Stimulated activated CD4-positive, alpha-beta T cell treated with anti-CD3 and anti-CD28 coated beads, Interleukin-2, amount 100 ng/mL, for 4 hours (primary cell): ENCODE measurements at places on chromosomes 2 and 18.

- DNase-seq = no peak
Observed at GRCh38 chr2:47307066-47307465, 95.9 kb upstream of the MSH2 start.

DNA sequence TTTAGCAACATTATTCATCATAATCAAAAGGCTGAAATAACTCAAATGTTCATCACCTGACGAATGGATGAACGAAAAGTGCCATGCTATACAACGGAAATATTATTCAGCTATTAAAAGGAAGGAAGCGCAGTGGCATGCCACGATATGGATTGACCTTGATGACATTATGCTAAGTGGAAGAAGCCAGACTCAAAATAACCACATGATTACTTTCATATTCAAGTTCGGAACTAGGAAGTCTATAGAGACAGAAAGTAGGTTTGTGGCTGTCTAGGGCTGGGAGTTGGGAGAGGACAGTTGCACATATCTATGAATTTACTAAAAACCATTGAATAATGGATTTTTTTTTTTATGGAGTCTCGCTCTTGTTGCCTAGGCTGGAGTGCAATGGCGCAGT, 13.4 kb upstream of the PDIA6 start:
- DNase-seq = no peak

GRCh38 chr2:222840060-222840802, 20.6 kb upstream of the ACSL3 start:
- DNase-seq = no peak

- no peak for DNase-seq
Observed at GRCh38 chr2:30271301-30271700, 40.0 kb downstream of the LBH start.

DNA sequence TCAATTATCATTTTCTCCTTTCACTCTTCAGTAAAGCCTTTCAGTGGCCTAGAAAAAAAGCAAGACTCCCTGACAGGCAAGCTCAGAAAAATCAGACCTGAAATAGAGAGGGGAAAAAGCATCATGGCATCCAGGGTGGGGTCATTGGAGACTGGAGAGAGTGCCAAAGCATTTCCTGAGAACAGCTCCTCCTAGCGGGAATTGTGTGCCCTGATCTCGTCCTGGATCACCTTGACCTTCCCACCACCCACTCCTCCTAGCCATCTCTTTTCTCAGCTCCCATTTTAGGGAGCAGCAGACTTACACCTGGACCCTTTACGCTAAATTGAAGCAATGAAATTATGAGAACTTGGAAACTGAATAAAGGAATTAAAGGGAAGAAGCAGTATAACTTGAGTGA, 176.6 kb downstream of the VWC2L start:
- DNase-seq = no peak

DNA sequence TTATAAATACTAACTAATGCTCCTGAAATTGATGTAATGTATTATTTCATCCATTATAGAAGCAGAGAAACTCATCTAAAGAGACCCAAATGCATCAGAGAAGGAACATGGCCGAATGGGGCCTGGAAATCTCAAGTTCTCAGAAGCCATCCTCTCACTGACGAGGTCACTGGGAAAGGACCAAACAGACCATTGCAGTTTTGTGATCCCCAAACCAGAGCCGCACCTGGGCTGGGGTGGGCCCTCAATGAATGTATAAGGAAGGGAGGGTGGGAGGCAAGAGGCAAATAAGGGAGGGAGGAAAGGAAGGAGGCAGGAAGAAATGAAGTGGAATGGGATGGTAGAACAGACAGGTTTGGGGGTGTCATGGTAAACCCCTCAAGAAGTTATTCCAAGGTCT, 245.3 kb upstream of the ID2 start:
- no peak for DNase-seq

DNA sequence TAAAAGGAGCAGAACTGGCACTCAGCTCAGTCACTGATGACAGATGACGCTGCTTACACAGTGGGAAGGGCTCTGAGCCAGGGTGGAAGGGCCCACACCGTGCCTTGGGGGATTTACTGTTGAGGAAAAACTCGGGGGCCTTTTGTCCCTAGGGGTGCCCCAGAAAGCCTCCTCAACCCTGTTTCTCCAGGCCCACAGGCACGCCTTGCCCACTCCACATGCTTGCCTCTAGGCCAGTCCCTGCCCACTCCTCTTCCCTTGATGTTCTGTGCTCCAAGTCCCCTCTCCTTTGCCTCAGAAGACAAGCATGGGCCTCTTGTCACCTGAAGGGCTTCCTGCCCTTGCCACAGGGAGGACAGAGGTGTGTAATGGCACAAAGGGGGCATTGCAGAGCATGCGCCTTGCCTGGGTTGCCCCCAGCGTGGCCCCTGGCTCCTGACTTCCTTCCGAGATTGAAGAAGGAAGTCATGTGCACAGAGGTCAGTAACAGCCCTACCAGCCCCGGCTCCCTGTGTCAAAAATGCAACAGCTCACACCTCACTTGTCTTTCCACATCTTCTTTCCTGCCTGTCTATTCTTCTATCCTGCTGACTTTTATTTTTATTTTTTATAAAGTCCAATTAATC, 65.1 kb downstream of the LIPG start:
- no peak for DNase-seq

GRCh38 chr2:158815658-158816057, 20.5 kb downstream of the DAPL1 start:
- DNase-seq = no peak

DNA sequence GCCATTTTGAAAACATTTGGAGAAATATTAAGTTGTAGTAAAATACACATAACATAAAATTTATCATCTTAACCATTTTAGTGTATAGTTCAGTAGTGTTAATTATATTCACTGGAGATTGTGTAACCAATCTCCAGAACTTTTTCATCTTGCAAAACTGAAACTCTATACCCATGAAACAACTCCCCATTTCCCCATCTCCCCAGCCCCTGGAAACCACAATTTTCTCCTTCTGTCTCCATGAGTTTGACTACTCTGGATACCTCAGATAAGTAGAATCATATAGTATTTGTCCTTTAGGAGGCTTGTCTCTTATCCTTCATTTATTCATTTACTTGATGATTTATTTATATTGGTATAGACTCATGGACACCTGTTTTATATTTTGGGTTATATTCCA, 392.9 kb downstream of the SETBP1 start:
- DNase-seq = no peak

DNA sequence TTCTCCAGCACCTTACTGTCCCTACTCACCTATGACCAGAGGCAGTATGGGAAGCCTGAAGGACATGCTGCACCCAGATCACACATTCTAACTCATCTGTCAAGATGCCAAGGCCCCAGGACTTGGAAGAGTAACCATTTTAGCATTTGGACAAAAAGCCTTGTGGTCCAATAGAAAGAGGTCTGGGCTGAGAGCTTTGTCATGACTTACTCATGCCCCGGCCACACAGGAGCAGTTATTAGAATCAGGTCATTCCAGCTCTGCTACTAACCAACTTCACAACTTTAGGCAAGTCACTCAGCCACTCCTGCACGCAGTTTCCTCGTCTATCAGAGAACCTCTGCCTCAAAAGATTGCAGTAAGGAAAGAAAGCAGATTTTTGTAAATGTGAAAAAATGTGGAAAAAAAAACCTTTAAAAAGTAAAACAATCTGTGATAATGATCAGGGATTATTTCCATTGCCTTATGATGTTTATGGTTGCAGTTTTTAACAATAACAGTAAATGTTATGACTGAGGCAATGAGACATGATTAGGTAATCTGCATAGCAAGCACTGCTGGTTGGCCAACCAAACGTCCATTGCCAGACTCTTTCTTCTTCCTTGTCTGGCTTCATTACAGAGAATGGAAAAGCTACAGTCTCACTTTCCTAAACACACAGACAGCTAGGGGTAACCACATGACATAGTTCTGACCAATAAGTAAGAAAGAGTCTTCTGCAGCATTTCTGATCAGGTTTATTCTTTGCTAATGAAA, 255.4 kb upstream of the CHAC2 start:
- DNase-seq = no peak

DNA sequence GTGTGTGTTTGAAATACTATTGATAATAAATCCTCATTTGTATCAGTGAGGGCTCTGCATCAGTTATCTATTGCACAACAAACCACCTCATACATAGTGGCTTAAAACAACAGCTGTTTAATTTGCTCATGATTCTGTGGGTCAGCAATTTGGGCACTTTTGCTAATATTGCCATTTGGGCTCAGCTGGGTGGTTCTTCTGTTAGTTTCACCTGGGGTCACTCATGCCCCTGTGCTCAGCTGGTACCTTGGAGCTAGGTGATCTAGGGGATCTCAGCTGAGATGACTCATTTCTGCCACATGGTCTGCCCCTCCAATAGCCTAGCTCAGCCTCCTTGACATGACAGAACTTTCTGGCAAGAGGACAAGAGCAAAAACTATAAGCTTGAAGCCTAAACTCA, 126.3 kb downstream of the LYPD6B start:
- no peak for DNase-seq
